Stimulated activated naive B cell treated with anti-CD40 and anti-IgM and Interleukin-4, amounts not matched to agents 10 μg/mL and 1 μg/mL and 100 μg/mL, for 72 hours (primary cell): ENCODE measurements at places on chromosomes 13 and 19.

- DNase-seq, result no peak
- H3K27me3 ChIP-seq, result no peaks in the 10 kb centered on the region
These were observed 1361.3 kb downstream of the PCDH9 start for GRCh38 chr13:65868884-65869283.

- peaks cover 27% of the 10 kb centered on the region for H3K4me1 ChIP-seq
- peaks cover 53% of the 10 kb centered on the region for H3K27me3 ChIP-seq
- H3K4me3 ChIP-seq, result no peak overlapping the region
- no peak for DNase-seq
- H3K36me3 ChIP-seq, result no peaks in the 10 kb centered on the region
These were observed 11.0 kb downstream of the SIGLEC11 start for GRCh38 chr19:49949742-49950589.

- no peaks in the 10 kb centered on the region for H3K36me3 ChIP-seq
- no peak for DNase-seq
- no peak overlapping the region for H3K4me3 ChIP-seq
- H3K27ac ChIP-seq, result no peak overlapping the region
- no peaks in the 10 kb centered on the region for H3K4me1 ChIP-seq
- H3K27me3 ChIP-seq, result no peaks in the 10 kb centered on the region
These were observed 205.0 kb downstream of the TSHZ3 start for GRCh38 chr19:31144075-31144870.

DNA sequence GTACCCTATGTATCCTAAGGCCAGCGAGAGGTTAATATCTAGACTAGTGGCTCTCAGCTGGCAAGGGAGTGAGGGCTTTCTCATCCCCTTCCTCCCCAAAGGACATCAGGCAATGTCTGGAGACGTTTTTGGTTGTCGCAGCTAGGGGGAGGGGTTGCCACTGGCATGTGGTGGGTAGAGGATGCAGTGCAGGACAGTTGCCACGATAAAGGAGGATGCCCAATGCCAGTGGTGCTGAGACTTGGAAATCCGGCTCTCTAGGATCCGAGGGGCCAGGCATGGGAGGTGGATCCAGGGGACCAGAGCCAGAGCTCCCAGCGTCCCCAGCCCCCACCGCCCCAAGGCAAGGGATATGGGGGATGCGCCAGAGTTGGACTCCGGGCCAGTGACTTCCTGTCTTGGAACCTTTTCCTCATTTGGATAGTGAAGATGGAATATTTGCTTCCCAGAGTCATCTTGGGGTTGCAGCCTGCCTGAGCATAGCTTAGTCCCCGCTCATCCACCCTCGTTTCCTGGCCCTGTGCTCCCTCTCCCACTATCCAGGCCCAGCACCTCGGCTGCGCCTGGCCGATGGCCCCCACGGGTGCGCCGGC is 4.9 kb downstream of the SSC5D start:
- peaks cover 34% of the 10 kb centered on the region for H3K27me3 ChIP-seq
- H3K36me3 ChIP-seq, result peaks cover 2% of the 10 kb centered on the region
- H3K4me1 ChIP-seq, result peaks cover 11% of the 10 kb centered on the region

- no peak overlapping the region for H3K4me3 ChIP-seq
- no peaks in the 10 kb centered on the region for H3K27me3 ChIP-seq
- peak overlapping the region; percentile 85 for H3K27ac ChIP-seq
- DNase-seq, result no peak
- H3K4me1 ChIP-seq, result peaks cover 56% of the 10 kb centered on the region
These were observed 8.6 kb downstream of the ZBTB7A start for GRCh38 chr19:4057931-4058692.

DNA sequence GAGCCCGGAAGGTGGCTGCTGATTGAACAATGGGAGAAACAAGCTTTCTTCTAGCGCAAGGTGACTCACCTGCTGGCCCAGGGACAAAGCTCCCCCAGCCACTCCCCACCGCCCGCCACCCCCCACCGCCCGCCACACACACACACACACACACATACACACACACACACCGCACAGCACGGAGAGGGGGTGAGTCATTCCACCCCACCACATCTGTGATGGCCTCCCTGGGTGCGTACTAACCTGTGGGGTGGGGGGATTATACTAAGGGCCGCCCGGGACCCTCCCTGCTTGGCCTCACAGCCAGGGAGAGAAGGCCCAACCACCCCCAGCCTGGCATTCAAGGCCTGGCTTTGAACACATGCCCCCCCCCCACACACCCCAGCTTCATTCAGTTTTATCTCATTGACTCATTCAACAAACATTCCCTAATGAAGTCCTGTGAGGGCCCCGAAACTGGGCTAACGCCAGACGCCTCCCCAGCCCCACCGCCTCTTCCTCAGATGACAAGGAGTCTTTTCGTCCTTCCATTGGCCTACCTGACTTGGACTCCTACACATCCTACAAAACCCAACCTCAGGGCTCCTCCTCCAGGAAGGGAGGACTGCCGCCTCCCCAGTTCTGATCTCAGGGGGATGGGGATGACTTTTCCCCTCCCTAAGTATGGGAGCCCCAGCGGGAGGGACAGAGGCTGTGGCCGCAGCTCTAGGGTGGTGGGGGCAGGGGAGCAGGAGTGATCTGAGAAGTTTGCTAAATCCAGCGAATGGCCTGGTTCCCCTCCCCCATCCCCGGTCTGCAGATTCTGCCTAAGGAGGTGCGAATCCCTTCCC is 5.8 kb upstream of the ONECUT3 start:
- no peaks in the 10 kb centered on the region for H3K36me3 ChIP-seq
- H3K4me3 ChIP-seq, result peak overlapping the region; percentile 53
- no peak for DNase-seq
- peaks cover 30% of the 10 kb centered on the region for H3K4me1 ChIP-seq

GRCh38 chr19:16185768-16186123 is 536 bp downstream of the FAM32A start:
- H3K4me1 ChIP-seq, result peaks cover 43% of the 10 kb centered on the region
- H3K27me3 ChIP-seq, result no peaks in the 10 kb centered on the region
- H3K27ac ChIP-seq, result peak overlapping the region; percentile 100

DNA sequence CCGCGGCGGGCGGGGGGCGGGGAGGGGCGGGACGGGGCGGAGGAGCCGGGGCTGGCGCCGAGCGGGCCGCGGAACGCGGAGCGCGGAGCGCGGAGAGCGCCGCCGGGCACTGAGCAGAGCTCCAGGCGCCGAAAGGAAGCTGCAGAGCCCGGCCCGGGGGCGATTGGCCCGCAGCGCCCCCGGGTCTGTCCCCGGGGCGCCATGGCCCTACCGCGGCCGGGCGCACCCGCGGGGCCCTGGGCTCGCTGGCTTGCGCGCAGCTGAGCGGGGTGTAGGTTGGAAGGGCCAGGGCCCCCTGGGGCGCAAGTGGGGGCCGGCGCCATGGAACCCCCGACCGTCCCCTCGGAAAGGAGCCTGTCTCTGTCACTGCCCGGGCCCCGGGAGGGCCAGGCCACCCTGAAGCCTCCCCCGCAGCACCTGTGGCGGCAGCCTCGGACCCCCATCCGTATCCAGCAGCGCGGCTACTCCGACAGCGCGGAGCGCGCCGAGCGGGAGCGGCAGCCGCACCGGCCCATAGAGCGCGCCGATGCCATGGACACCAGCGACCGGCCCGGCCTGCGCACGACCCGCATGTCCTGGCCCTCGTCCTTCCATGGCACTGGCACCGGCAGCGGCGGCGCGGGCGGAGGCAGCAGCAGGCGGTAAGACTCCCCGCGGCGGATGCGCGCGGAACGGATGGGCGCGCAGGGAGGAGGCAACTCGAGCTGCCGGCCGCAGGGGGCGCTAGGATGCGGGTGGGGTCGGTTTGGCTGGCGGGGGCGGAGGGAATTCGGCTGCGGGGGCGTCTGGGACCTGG is at the start of gene PDE4A:
PDE4A (plus strand) TSS at position 95 of the 796 bp plus-strand sequence; CDS start at position 322, 227 bp downstream.
- H3K4me3 ChIP-seq, result peak within 1 kb of the TSS; percentile 91
- H3K4me1 ChIP-seq, result peaks cover 92% of the 10 kb centered on the region
- peak within 1 kb of the TSS; percentile 94 for H3K27ac ChIP-seq
- H3K36me3 ChIP-seq, result peaks cover 2% of the 10 kb centered on the region
- peak; percentile 64 for DNase-seq

- H3K36me3 ChIP-seq, result no peaks in the 10 kb centered on the region
- no peaks in the 10 kb centered on the region for H3K4me1 ChIP-seq
- DNase-seq, result no peak
- H3K27me3 ChIP-seq, result peaks cover 20% of the 10 kb centered on the region
These were observed 50.2 kb downstream of the CPAMD8 start for GRCh38 chr19:16976446-16976845.

DNA sequence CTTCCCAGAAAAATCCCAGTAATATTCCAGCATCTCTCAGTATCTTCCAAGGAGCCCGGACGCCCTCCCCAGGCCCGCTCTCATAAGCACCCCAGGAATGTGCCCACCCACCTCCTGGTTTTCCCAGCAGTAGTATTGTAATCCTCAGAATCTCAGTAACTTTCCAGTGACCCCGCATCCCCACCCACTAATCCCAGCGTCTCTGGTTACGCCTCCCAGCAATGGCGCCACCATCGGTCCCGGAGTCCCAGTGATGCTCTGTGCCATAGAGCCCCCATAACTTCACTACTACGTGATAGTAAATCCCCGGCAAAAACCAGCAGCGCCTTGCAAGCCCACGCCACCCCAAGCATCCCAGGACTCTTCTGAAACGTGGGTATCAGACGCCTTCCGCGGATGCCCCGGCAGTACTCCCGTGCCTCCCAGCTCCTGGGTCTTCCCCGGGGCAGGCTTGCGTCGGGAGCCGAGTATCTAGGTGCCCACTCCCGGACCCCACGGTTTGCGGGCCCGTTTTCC is 928 bp upstream of the PNPLA6 start:
- peak overlapping the region; percentile 99 for H3K4me3 ChIP-seq
- peaks cover 34% of the 10 kb centered on the region for H3K4me1 ChIP-seq
- H3K27me3 ChIP-seq, result no peaks in the 10 kb centered on the region
- peak overlapping the region; percentile 98 for H3K27ac ChIP-seq
- DNase-seq, result peak; percentile 35
- peaks cover 22% of the 10 kb centered on the region for H3K36me3 ChIP-seq

- no peak overlapping the region for H3K4me3 ChIP-seq
- no peak for DNase-seq
- no peak overlapping the region for H3K27ac ChIP-seq
- peaks cover 15% of the 10 kb centered on the region for H3K4me1 ChIP-seq
These were observed 5.9 kb upstream of the CCL25 start for GRCh38 chr19:8046569-8047165.

GRCh38 chr13:103102482-103102881 is 36.3 kb upstream of the SLC10A2 start:
- H3K4me1 ChIP-seq, result peaks cover 1% of the 10 kb centered on the region
- no peak overlapping the region for H3K4me3 ChIP-seq
- H3K27me3 ChIP-seq, result no peaks in the 10 kb centered on the region

GRCh38 chr19:41939861-41940730 is 11.8 kb upstream of the ERFL start:
- DNase-seq, result peak; percentile 71
- H3K27me3 ChIP-seq, result peaks cover 5% of the 10 kb centered on the region
- H3K27ac ChIP-seq, result peak overlapping the region; percentile 99
- peak overlapping the region; percentile 95 for H3K4me3 ChIP-seq
- H3K4me1 ChIP-seq, result peaks cover 47% of the 10 kb centered on the region

- no peak overlapping the region for H3K27ac ChIP-seq
- no peaks in the 10 kb centered on the region for H3K27me3 ChIP-seq
- H3K4me1 ChIP-seq, result no peaks in the 10 kb centered on the region
- no peak overlapping the region for H3K4me3 ChIP-seq
These were observed 1954.1 kb downstream of the PCDH9 start for GRCh38 chr13:65275838-65276630.

- H3K4me3 ChIP-seq, result no peak overlapping the region
- H3K27me3 ChIP-seq, result no peaks in the 10 kb centered on the region
- H3K36me3 ChIP-seq, result no peaks in the 10 kb centered on the region
- H3K27ac ChIP-seq, result no peak overlapping the region
- no peaks in the 10 kb centered on the region for H3K4me1 ChIP-seq
- no peak for DNase-seq
These were observed 511.5 kb downstream of the UQCRFS1 start for GRCh38 chr19:28701491-28701890.

- no peak overlapping the region for H3K27ac ChIP-seq
- no peaks in the 10 kb centered on the region for H3K27me3 ChIP-seq
- no peaks in the 10 kb centered on the region for H3K4me1 ChIP-seq
These were observed 51.7 kb downstream of the TNFSF11 start for GRCh38 chr13:42625611-42626010.

GRCh38 chr13:36673838-36674326 is at the start of gene SERTM1:
Gene SERTM1, plus strand, starts transcription at chr13:36674020. Its CDS starts 21,059 bp downstream, at chr13:36695079.
- peak within 1 kb of the TSS; percentile 51 for H3K4me3 ChIP-seq
- peaks cover 50% of the 10 kb centered on the region for H3K27me3 ChIP-seq
- H3K27ac ChIP-seq, result no peak within 1 kb of the TSS
- DNase-seq, result no peak
- H3K36me3 ChIP-seq, result no peaks in the 10 kb centered on the region

DNA sequence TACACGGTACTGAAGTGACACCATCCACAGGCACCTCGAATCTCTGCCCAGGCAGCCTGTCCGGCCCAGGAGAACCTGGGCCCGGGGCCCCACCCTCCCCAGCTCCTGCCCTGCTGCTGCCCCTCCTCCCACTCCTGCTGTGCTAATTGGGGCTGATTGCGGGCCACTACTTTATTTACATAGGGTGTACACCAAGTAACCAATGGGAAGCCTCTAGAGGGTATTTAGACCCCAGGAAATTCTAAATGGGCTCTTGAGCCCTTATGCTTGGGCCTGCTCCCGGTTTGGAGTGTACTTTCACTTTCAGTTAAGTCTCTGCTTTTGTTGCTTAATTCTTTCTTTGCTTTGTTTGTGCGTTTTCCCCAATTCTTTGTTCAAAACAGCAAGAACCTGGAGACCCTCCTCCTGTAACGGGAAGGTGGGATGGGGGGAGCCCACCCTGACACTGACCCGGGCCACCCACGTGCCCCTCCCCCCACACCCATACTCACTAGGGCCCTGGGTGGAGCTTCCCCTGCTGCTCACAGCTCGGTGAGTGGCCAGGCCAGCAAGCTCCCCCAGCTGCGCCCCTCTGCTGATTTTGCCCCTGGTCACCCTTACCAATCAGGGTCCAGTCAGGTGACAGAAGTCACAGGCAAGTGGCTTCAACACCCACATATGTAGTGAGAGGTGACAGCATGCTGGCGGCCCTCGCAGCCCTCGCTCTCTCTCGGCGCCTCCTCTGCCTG is 9.4 kb downstream of the SCGB2B2 start:
- DNase-seq, result no peak
- peaks cover 11% of the 10 kb centered on the region for H3K4me1 ChIP-seq

DNA sequence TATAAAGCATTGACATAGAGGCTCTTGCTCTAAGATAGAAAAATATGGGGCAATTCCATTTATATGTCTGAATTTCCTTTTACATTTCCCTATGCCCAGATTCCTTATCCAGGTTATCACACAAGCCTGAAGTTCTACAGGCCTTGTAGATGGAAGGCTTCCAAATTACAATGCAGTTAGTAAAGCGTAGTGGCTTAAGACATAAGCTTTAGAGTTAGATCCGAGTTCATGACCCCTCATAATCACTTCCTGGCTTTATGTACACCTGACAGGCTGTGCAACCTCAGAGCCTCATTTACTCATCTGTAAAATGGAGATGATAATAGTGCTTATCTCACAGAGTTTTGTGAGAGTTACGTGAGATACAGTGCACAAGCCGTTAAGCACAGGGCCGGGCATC is 173.5 kb downstream of the SLC7A1 start:
- no peaks in the 10 kb centered on the region for H3K36me3 ChIP-seq
- H3K27ac ChIP-seq, result no peak overlapping the region
- peaks cover 38% of the 10 kb centered on the region for H3K27me3 ChIP-seq
- no peak overlapping the region for H3K4me3 ChIP-seq
- DNase-seq, result no peak
- H3K4me1 ChIP-seq, result no peaks in the 10 kb centered on the region

- no peak overlapping the region for H3K4me3 ChIP-seq
- no peak for DNase-seq
- no peak overlapping the region for H3K27ac ChIP-seq
- H3K4me1 ChIP-seq, result no peaks in the 10 kb centered on the region
These were observed 21.3 kb downstream of the TBC1D4 start for GRCh38 chr13:75460644-75461043.
